Stimulated activated CD4-positive, alpha-beta T cell treated with anti-CD3 and anti-CD28 coated beads, Interleukin-1b, Interleukin-23, amount 100 ng/mL, for 48 hours (primary cell): ENCODE measurements at places on chromosomes 7 and 10.

GRCh38 chr7:47795631-47796030 is 152.6 kb downstream of the PKD1L1 start:
- no peak for DNase-seq

GRCh38 chr10:84368828-84369227 is 40.4 kb downstream of the CCSER2 start:
- DNase-seq = no peak

GRCh38 chr7:140697447-140698143 is 1.1 kb downstream of the NDUFB2 start:
- DNase-seq = no peak

- DNase-seq = no peak
These were observed 15.6 kb downstream of the ASB13 start for GRCh38 chr10:5650664-5651387.

DNA sequence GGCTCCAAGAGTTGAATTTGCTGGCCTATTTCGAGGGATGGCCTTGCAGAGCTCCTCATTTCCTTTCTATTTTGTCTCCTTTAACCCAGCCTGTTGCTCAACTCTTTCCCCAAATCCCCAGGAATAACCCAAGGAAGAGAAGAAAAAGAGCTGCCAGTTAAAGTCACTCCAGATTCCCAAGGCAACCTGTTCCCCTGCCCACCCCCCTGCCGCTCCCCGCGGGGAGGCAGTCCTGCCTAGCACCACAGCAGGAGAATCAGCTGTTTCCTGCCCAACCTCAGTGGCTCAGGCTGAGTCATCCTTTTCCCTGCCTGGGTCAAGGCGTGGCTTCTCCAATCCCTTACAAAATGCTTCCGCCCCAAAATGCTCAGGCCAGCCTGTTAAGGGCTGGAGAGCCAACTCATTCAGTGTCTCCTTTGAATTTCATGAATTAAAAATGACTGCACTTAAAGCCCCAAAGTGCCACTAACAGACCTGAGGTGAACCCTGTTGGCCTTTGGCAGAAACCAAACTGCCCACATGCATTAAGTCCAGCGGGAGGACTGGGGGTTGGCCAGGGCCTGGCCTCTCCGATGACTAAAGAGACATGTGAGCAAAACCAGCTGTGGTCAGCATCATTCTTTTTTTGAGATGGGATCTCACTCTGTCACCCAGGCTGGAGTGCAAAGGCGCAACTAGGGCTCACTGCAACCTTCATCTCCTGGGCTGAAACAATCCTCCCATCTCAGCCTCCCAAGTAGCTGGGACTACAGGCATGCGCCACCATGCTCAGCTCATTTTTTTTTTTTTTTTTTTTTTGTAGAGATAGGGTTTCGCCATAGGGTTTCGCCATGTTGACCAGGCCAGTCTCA is 83.2 kb upstream of the KIF5B start:
- DNase-seq = no peak

DNA sequence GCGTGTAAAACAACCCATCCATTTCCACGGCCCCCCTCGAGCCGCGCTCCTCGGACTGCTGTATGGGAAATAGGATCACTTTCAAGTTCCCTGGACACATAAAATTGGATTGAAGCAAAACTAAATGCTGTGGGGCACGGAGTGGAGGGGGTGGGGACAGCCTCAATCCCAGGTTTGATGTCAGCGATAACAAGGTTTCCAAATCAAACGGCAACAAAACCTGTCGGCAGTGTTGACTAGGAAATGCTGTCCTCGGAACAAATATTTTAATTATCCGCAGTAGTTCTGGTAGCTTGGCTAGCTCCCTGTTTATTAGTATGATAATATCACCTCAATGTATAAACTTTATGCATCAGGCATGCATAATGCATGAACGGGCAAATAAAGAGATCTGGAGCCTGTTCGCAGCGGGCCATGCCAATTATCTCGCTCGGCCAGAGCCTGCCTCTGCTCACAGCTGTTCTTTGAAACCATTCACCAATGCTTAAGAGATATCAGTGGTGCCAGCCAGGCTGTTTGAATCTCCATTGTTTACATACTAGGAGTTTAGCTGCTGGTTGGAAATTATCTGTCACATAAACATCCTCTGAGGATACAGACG is 161.1 kb downstream of the PAXIP1 start:
- DNase-seq = no peak

- no peak for DNase-seq
These were observed 55.4 kb downstream of the MDFIC start for GRCh38 chr7:114977277-114977676.

- DNase-seq = no peak
These were observed 213.5 kb upstream of the TMEM229A start for GRCh38 chr7:124246262-124246863.

- DNase-seq = peak; percentile 88
These were observed at the start of gene AKAP9 for GRCh38 chr7:91940572-91941341. TSS of gene AKAP9 (plus strand) at chr7:91940862. CDS start at chr7:91941100, 238 bp downstream.

DNA sequence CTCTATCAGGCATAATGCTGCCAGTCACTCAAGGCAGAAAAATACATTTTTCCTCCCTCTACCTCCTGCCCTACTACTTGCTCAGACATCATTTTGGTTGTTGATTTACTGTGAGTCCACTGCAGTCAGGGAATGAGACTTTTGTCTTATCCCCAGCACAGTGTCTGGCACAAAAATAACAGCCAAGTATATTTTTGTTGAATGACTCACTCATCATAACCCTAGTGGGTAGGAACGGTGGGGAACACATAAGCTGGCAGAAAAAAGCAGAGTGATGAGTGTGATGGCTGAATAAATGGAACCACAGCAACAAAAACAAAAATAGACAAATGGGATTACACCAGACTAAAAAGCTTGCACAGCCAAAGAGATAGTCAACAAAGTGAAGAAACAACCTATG is 65.8 kb upstream of the LAMB4 start:
- no peak for DNase-seq

- no peak for DNase-seq
These were observed 47.1 kb upstream of the PDSS1 start for GRCh38 chr10:26650406-26650805.

- peak; percentile 40 for DNase-seq
These were observed 431.8 kb upstream of the MGMT start for GRCh38 chr10:129035052-129035827.

- no peak for DNase-seq
These were observed 97.7 kb downstream of the ARHGAP12 start for GRCh38 chr10:31830887-31831286.

GRCh38 chr10:30160271-30160982 is 101.0 kb upstream of the JCAD start:
- no peak for DNase-seq

DNA sequence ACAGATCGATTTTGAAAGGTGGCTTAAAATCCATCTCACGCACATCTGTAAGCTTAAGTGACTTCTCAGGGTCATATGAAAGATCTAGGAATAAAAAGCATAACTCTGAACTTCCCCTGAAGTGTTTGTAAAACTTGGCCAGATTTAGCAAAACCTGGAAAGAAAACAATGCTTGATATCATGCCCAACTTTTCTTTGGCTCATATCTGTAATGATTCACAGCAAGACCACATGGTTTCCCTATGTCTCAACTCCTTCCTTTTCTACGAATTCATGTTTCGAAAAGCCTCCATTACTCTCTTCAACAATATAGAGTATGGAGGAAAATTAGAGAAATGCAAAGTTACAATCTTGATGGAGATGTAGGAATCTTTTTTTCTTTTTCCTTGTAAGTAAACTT is 20.1 kb upstream of the CABCOCO1 start:
- no peak for DNase-seq

GRCh38 chr7:2508327-2509215 is 11.0 kb upstream of the LFNG start:
- DNase-seq = peak; percentile 75

- DNase-seq = no peak
These were observed 54.6 kb downstream of the EEPD1 start for GRCh38 chr7:36207451-36208291.

GRCh38 chr7:26627891-26628341 is 236.5 kb downstream of the SKAP2 start:
- DNase-seq = no peak

DNA sequence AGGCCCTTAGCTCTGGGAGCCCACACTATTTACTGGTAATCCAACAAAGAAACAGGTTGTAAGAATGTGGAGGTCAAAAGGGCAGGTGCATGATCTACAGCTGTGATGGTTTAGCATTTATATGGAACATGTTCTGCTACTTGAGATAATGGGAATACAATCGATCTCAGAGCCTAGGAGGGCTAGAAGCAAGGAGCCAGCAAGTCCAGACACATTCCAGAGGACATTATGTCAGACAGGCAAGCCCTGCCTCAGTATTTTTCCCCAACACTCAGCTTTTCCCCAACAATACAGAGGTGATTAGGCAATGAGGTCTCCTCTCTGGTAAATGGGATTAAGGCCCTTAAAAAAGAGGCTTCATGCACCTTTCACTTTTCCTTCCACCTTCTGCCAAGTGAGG is 21.4 kb upstream of the GNAT3 start:
- no peak for DNase-seq

- DNase-seq = no peak
These were observed 128.6 kb upstream of the AOAH start for GRCh38 chr7:36852931-36853330.

GRCh38 chr7:47713595-47713994 is 131.7 kb upstream of the TNS3 start:
- DNase-seq = no peak

GRCh38 chr10:84820120-84820519 is 491.7 kb downstream of the CCSER2 start:
- DNase-seq = no peak

DNA sequence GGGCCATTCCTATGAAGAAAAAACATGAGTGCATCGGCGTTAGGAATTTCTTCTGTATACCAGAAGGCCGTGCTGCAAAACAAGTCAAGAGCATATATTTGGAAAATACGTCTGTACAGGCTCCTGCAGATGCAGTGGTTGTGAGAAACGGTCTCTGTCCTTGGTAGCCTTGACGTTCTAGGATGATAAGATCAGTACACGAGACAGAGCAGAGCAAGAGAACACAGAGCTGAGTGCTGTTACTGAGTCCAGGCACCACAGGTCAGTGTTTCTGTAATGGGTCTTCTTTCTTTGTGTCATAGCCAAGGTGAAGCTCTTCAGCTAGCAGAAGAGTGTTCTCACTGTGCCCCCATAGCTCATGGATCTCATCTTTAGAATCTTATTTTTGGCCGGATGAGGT is 62.8 kb downstream of the WDR37 start:
- no peak for DNase-seq

DNA sequence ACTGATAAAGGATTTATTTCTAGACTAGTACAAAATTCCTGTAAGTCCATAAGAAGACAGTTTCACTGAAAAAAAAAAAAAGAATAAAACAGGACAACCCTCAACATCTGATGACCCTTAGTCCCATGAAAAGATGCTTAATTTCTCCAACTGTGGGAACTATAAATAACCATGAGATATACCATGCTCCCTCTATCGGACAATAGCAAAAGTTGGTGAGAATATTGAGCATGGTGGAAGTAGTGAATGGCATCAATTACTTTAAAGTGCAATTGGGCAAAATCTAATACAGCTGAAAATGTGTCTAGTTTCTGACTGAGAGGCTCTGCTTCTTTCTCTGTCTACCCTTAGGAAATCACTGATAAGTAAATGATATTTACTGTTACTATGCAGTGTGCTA is 348.8 kb downstream of the SUGCT start:
- no peak for DNase-seq

DNA sequence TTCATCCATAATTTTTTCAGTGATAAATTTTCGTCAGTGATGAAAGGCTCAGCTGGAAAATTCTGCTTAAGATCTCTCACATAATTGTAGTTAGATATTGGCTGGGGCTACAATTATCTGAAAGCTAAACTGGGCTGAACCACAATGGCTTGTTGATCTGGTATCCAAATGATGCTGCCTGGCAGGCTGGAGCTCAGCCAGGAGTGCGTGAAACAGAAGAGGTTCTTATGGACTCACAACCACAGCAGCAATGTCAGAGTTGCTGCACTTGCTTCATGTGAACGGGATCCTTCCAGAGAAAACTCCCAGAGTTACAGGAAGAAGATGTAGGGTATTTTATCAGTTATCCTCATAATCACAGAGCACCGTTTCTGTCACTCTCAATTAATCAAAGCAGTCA is 533.2 kb upstream of the POM121L12 start:
- no peak for DNase-seq

GRCh38 chr7:12320241-12320986 is 83.3 kb downstream of the VWDE start:
- no peak for DNase-seq

GRCh38 chr7:6166443-6166891 is 106.0 kb downstream of the CYTH3 start:
- DNase-seq = no peak

DNA sequence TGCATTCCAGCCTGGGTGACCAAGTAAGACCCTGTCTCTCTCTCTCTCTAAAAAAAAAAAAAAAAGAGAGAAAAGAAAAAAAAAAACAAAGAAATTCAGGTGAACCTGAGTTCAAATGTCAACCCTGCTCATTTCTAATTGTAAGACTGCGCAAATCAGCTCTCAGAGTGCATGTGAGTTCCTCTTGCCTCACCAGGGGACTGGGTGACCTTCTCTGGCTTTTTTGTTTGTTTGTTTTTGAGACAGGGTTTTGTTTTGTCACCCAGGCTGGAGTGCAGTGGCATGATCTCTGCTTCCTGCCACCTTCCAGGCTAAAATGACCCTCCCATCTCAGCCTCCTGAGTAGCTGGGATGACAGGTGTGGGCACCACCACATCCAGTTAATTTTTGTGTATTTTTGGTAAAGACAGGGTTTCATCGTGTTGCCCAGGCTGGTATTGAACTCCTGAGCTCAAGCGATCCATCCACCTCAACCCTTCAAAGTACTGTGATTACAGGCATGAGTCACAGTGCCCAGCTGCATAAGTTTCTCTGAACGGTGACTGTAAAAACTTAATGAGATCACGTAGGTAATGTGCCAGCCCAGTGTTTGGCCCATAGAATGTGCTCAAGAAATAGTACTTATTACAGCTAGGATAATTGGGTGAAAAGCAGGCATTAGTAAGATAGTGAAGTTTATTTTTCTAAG is 45.3 kb upstream of the BAMBI start:
- DNase-seq = no peak

DNA sequence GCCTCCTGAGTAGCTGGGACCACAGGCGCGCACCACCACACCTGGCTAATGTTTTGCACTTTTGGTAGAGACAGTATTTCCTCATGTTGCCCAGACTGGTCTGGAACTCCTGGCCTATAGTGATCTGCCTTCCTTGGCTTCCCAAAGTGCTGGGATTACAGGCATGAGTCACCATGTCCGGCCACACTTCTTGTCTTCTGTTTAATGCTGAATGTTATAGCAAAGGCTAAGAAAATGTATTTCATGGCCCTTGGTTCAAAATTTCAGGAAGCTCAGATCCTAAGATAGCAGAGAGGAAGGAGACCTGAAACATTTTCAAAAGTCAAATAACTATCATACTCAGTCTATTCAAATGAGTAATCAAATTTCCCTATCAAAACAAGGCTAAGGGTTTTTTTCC is 229.6 kb downstream of the BAMBI start:
- no peak for DNase-seq

DNA sequence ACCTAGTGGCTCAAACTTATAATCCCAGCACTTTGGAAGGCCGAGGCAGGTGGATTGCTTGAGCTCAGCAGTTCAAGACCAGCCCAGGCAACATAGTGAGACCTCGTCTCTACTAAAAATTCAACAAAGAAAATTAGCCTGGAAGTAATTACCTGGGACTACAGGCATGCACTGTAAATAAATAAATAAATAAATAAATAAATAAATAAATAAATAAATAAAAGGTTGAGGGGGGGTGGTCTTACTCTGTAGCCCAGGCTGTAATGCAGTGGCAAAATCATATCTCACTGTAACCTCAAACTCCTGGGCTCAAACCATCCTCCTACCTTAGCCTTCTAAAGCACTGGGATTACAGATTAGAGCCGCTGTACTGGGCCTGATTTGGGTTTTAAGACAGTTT is 50.5 kb downstream of the RALA start:
- no peak for DNase-seq
